Stimulated activated naive B cell treated with anti-CD40 and anti-IgM and Interleukin-4, amounts not matched to agents 10 μg/mL and 1 μg/mL and 100 μg/mL, for 72 hours (primary cell): ENCODE measurements at places on chromosomes 6 and 20.
A peak's percentile ranks its signal among the peaks of the same experiment; 100 is the strongest.

DNA sequence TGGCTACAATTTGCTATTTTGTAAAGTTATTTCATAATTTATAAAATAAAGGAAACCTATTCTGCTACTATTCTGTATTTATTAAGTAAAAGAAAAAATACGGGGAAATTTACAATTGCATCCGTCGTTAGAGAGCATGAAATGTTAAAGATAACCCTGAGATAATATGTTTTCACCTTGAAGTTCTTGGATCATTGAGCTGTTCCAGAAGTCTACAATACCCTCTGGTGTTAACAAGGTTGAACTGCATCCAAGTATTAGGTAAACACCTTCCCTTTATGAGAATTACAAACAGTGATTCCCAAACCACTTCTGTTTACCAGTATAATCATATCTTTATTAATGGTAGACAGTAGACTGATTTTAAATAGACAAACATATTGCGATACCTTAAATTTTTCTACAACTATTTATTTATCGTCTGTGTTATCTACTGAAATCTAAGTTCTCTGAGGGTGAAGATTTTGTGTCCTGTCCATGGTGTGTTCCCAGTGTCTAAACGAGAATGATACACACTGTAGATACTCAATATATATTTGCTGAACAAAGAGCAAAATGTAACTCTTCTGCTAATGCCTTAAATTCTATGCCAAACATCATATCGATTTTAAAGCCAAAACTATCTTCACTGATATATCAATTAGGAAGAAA, 28.2 kb downstream of the TBC1D32 start:
- no peak for DNase-seq

DNA sequence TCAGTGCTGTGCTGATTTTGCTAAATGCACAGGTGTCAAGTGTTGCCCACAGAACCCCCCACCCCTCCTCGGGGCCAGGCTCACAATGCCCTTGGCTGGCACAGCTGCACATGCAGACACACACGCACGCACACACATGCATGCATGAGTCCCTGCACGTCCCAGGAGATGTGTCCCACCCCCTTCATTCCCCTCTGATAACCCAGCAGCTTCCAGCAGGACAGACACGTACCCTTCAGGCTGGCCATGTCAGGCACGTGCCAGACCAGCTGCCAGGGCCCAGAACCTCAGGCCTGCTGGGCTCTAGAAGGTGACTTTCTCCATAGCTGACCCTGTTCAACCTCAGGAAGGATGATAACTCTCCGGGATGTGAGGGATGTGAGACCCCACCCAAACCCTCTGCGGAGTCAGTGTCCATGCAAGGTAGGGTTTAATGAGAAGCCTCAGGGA, 44.4 kb downstream of the MRPL14 start:
- no peak for DNase-seq

DNA sequence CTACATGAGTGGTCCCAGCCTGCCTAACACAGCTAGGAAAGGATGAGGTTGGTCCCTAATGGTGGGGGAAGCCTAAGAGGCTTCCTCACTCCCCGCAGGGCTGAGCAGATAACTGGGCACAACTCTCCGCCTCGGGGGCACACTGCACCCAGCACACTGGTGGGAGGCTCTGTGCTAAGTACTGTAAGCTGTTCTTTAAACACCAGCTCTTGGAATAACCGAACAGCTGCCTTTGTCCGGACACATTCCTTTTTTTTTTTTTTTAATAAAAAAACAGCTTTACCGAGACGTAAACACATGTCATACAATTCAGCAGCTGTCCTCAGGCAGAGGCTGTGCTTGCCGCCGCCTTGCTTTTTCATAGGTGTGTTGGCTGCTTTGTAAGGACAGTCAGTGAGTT, 6.9 kb downstream of the PSMG4 start:
- DNase-seq = no peak

DNA sequence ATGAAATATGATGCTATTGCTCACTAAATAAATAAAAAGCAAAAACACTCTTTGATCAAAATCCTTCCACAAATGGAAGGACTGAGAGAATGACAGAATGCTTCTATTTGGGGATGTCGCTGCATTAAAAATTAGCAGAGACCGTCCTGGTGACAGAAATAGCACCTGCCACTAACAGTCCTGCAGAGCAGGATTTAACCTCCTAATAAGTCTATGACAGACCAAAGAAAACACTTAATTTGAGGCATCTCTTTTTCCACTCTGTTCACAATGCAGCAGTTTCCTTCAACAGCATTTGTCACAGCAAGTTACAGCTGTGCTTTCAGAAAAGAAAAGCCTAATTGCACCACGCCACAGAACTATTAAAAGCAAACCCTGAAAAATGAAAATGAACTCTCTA, 140.6 kb upstream of the BEND6 start:
- DNase-seq = no peak

GRCh38 chr6:158643836-158644230, 710 bp downstream of the DYNLT1 start:
- DNase-seq = no peak

GRCh38 chr6:4350567-4351519, 215.5 kb upstream of the ECI2 start:
- DNase-seq = no peak

DNA sequence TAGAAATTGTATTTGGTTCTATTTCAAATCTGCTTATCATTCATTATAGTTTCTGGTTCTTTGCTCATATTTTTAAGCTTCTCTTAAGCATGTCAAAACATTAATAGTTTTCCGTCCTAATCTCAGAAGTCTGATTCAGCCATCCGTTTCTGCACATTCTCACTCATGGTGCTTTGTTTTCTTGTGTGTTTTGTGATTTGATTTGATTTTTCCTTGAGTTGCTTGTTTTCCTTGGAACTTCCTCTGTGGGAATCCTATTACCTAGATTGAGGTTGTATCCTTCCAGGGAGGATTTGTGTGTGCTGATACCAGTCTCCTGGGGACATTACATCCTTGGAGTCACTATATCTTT, 7.9 kb downstream of the SNX9 start:
- DNase-seq = no peak

DNA sequence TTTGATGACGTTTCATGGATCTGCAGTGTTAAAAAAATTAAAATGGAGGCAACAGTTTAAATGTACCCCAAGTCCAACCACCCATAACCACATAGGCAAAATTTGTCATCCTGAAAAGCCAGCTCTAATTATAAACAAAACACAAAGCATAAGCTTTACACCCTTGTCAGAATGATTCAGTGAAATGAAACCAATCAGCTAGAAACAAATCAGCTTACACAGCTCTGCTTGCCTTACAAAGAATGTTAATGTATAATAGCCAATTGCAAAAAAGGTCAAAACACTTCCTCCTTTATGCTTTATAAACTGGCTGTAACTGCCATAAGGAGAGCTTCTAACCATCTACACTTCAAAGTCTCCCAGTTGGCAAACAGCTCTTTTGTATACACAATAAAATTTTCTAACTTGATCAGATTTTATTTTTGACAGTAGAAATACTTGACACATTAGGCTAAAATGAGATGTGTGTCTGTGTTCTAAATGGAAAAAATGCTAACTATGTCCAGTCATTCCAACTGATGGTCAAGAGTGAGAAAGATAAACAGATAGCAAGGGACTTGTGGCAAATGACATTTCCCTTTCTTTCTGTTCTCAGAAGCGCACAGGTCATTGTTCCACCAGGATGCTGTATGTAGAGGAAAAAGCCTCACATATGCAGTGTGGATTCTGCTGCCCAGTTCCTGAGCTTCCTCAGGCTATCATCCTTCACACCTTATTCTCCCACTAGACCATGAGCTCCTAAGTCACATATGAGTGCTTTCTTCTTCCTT, 344.3 kb upstream of the ID4 start:
- DNase-seq = no peak

DNA sequence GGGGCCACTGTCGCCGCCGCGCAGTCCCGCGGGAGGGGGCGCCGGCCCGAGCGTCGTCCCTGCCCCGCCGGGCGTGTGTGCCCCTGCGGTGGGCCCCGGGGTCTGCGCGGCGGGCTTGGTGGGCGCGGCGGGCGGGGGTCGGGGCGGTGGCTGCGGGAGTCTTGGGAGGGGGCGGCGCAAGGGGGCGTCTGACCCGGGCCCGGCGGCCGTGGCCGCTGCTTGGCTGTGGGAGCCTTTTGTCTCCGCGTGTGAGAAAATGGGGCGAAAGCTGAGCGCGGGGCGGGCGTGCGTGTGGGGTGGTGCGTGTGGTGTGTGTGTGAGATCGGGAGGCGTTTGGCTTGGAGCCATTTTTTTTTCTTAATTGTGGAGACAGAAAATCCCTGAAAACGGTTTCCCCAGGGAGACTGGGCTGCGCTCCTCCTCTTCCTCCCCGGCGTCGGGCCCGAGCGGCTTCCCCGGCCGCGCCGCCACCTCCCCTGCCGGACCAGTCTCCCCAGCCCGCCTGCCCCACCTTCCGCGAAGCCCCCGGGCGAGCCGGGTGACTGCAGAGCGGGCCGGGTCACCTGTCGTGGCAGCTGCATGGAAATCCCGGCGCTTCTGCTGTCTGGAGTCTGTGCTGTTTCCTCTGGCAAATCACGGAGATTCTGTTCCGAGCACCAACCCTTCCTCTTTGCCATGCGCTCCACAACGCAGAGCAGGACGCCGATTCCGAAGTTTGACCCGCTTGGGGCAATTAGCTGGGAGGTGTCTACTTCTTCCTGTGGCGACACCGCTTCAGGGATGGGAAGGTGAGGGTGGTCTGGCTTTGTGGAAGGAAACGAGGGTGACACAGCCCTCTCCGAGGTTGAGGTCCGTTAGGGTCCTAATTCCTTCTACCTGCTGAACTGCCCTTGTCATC, 64.4 kb downstream of the GTF2H5 start:
- peak; percentile 22 for DNase-seq
